ENCODE measurements at places on chromosomes 1 and 21.

GRCh38 chr1:115839029-115839678, 1.8 kb downstream of the NHLH2 start:
- peak; percentile 14 for DNase-seq

- no peak for DNase-seq
Measured at GRCh38 chr1:188224263-188224662, 1395.5 kb downstream of the PLA2G4A start.

- no peak for DNase-seq
Measured at GRCh38 chr1:38775175-38775845, 84.3 kb downstream of the RRAGC start.

DNA sequence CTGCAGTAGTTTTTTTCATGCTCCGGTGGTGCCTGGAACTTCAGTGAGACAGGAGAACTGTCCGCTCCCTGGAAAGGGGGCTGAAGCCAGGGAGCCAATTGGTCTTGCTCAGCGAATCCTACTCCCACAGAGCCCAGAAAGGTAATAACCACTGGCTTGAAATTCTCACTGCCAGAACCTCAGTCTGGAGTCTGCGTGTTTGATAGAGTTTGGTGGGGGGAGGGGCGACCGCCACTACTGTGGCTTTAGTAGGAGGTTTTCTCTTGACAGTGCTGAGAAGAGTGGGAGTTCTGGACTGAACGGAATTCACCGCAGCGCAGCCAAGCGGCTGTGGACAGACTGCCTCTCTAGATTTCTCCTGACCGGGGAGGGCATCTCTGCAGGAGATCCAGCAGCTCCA, 8.0 kb upstream of the OR2M3 start:
- no peak for DNase-seq

- DNase-seq, result no peak
Measured at GRCh38 chr1:32341186-32341757, 5.2 kb upstream of the MARCKSL1 start.

DNA sequence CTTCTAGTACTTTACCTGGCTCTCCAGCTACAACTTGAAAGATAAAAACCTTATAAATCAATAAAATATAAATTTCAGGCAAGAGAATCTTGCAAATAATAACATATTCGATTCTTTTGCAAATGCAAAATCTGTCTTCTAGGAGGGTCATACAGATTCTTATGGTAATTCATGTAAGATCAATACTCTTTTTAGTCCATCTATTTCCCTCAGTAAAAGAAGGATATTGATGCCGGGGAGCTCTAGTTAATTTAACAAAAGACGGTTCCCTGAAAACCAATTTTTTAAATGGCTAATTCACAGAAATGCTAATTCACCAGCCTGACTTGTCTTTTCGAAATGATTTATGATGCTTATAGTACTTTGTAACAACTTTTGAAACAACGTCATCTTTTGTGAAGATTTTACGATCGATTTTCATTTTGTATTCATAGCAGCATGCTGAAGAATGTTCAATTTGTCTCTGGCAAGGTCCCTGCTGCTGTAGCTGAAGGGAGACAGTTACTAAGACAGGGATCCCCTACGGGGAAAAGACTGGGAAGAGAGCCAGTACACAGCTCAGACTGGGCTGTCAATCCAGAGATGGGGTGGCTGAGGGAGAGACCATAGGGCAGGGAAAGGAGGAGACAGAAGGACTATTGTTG, 90.6 kb upstream of the SPAG17 start:
- no peak for DNase-seq

DNA sequence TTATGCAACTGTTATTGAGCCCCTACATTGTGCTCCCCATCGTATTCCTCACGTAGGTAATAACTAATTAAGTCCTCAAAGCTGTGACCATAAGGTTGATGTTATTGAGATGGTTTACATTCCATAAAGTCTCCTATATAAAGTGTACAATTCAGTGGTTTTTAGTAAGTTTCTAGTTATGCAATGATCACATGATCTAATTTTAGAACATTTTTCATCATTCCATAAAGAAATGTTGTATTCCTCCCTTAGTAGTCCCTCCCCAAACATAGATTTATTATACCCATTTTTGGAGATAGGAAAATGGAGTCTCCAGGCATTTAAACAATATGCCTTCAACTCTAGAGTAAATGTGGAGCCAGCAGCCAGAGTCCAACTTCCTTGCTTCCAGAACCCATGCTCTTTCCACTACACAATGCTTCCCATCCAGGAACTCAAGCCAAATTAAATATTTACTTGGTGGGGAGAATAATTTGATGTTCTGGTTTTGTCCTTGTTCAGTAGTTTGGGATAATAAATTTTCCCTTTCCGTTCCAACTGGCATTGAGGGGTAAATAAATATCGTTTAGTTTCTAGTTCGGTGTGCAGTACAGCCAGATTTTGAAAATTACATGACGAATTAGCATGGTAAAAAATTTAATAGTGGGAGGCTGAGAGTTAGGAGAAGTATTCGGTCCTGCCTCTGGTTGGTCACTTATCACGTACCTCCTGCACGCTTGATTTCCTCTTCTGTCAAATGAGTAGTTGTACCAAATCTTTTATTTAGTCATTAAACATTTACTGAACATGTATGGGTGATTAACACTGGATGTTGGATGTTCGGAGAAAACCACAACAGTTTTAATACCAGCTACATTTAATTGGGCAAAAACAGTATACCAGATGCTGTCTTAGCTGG, 66.3 kb downstream of the CACHD1 start:
- DNase-seq, result no peak

GRCh38 chr1:36134505-36135329, 9.7 kb upstream of the COL8A2 start:
- DNase-seq, result peak; percentile 56

GRCh38 chr1:5435414-5435813, 556.8 kb downstream of the NPHP4 start:
- no peak for DNase-seq
